ENCODE measurements at places on chromosomes 4 and X.

GRCh38 chrX:15376956-15377355 lies 7.3 kb downstream of the VEGFD start:
- no peak for DNase-seq

DNA sequence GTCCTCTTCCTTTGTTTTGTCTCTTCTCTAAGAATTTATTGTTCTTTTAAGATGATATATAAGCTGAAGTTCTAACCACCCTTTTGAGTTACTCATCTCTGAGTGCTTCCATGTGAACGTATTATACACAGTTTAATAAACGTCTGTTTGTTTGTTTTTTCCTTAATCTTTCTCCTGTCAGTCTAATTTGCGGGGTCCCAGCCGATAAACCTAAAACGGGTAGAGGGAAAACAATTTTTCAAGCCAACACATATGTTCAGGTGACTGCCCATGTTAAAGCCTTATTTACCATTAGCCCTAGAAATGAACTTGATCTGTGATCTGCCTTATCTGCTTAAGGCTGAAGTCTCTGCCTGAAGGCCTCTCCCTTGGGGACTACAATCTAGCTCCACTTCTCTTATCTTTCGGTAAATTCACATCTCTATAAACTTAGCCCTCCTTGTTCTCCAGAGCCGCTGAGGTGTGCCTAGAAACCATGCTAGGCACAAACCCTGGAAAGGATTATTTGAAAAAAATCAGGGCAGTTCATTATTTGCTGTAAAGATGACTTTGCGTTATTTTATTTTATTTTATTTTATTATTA lies 158.8 kb downstream of the CAMK2D start:
- DNase-seq: no peak

GRCh38 chr4:3199653-3200422 lies 49.1 kb upstream of the MSANTD1 start:
- no peak for DNase-seq

GRCh38 chr4:84804136-84804535 lies 162.4 kb downstream of the WDFY3 start:
- no peak for DNase-seq

- DNase-seq: no peak
Measured at GRCh38 chrX:148499638-148500422, 587 bp upstream of the AFF2 start.

DNA sequence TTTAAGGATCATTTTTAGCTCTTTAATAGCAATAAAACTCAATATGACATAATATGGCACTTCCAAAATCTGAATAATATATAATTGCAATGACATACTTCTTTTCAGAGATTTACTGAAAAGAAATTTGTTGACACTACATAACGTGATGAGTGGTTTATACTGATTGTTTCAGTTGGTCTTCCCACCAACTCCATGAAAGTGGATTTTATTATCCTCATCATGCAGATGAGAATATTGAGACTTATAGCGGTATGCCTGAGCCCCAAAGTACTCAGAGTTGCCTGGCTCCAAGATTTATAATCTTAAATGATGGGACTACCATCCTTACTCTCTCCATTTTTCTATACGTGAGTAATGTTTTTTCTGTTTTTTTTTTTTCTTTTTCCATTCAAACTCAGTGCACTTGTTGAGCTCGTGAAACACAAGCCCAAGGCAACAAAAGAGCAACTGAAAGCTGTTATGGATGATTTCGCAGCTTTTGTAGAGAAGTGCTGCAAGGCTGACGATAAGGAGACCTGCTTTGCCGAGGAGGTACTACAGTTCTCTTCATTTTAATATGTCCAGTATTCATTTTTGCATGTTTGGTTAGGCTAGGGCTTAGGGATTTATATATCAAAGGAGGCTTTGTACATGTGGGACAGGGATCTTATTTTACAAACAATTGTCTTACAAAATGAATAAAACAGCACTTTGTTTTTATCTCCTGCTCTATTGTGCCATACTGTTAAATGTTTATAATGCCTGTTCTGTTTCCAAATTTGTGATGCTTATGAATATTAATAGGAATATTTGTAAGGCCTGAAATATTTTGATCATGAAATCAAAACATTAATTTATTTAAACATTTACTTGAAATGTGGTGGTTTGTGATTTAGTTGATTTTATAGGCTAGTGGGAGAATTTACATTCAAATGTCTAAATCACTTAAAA lies 15.3 kb downstream of the ALB start:
- DNase-seq: no peak

GRCh38 chrX:72121383-72121782 lies 10.3 kb downstream of the RTL5 start:
- no peak for DNase-seq

DNA sequence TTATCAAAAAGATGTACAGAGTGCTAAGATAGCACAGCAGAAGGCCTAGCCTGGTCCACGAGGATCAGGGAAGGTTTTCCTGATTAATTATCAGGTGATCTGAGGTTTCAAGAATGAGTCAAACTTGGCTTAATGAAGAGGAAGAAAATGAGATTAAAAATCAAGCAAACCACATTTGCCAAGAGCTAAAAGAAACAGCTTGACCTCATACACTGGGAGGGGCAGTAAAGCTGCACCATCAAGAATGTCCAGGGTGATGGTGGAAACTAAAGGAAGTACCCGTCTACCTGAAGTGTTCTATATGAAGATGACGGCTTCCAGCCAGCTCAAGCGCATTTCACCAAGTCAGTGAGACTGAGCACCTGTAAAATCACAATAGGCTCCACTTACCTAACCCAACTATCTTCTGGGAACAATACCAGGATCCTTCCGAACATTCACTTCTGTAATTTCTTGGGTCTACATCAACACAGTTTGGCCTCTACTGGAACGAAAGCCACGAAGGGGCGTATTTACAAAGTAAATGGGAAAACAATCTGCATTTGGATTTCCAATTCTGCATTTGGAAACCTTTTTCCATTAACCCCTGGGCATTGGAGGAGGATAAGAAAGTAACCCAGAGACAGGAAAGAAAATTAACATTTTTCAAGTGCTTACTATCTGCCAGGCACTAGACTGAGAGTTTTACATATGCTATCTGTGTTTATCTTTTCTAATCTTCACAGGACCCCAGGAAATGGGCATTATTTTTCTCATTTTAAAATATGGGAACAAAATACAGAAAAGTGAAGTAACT lies 114.0 kb upstream of the DCLK2 start:
- no peak for DNase-seq

GRCh38 chr4:61614231-61614630 lies 414.1 kb downstream of the ADGRL3 start:
- no peak for DNase-seq

DNA sequence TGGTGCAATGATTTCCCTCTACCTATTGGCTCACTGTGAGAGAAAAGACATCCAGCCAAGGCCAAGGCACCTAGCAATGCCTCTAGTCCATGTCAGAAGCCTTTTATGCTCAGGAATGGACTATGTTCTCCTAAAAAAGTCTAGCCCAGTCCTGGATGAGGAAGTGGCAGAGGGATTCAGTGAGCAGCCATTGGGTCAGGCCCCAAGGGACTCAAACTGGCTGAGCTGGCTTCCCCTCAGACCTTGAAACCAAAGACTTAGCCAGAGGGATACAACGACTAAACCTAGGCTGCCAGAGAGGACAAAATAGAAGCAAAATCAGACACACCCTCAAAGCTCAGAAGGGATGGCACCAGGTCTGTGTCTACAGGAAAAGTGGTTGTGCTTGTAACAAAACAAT lies 49.1 kb downstream of the ARHGEF9 start:
- DNase-seq: no peak

DNA sequence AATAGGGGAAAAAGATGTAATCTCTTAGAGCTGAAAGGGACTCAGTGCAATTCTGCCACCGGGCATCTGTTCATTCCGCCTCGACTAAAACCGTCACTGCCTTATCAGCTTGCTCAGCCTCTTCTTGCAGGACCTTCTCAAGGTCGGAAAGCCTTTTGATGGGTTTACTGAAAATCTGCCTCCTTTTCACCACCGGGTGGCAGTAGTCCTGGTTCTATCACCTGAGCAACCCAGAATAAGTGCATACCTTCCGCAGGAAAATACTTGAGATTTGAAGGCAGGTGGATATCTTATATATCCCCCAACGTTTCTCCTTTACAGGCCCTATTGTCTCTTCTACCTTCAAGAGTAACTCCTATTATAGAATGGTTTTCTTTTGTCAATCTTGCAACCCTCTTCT lies 103.4 kb upstream of the PAK3 start:
- peak; percentile 17 for DNase-seq
